ENCODE measurements at places on chromosomes 7 and 10. TPM values are rescaled to one million over a fixed set of nuclear protein-coding genes. Genes with fewer than 3 reads are reported as not detected.

CLEC5A gene
- total RNA-seq = 0.49 TPM

CALML5 gene
- 3.3 TPM for total RNA-seq

TBXAS1 gene
- total RNA-seq = 5.9 TPM

CLCN1 gene
- 0.22 TPM for total RNA-seq

SLC16A9 gene
- 32.4 TPM for total RNA-seq

HECW1 gene
- total RNA-seq = 11.8 TPM

SEMA4G gene
- 6.6 TPM for total RNA-seq

C10orf105 gene
- 0.11 TPM for total RNA-seq

EN2 gene
- 0.11 TPM for total RNA-seq

DEPP1 gene
- total RNA-seq = 40.9 TPM

EEPD1 gene
- total RNA-seq = 21.3 TPM

NAT16 gene
- 0.82 TPM for total RNA-seq

TAS2R38 gene
- not detected for total RNA-seq

OR2A5 gene
- total RNA-seq = not detected

ASAH2 gene
- 1.5 TPM for total RNA-seq

CUZD1 gene
- 1.3 TPM for total RNA-seq

SYNPO2L gene
- 2.5 TPM for total RNA-seq

KCNIP2 gene
- 12.5 TPM for total RNA-seq

PDSS1 gene
- total RNA-seq = 10.6 TPM

NODAL gene
- total RNA-seq = 1.3 TPM

FAM24B gene
- 5.3 TPM for total RNA-seq

PTPRZ1 gene
- total RNA-seq = 221 TPM

MRPS24 gene
- 43.3 TPM for total RNA-seq

ASIC3 gene
- 4.4 TPM for total RNA-seq

SMURF1 gene
- 25.9 TPM for total RNA-seq

GTF2I gene
- total RNA-seq = 388 TPM

OPN1SW gene
- 35.2 TPM for total RNA-seq

MBL2 gene
- not detected for total RNA-seq

CDNF gene
- total RNA-seq = 3.0 TPM

TUBB8 gene
- not detected for total RNA-seq
